ENCODE measurements at places on chromosomes 4 and X.

- no peaks in the 10 kb centered on the region for H3K36me3 ChIP-seq
- no peak overlapping the region for H3K27ac ChIP-seq
- H3K4me1 ChIP-seq = no peaks in the 10 kb centered on the region
Observed at GRCh38 chr4:3202836-3203820, 45.8 kb upstream of the MSANTD1 start.

GRCh38 chr4:677431-678293, 3.3 kb downstream of the MYL5 start:
- DNase-seq = no peak
- H3K36me3 ChIP-seq = no peaks in the 10 kb centered on the region
- H3K4me1 ChIP-seq = peaks cover 14% of the 10 kb centered on the region
- H3K4me3 ChIP-seq = no peak overlapping the region

- H3K27ac ChIP-seq = no peak within 1 kb of the TSS
- H3K4me3 ChIP-seq = no peak within 1 kb of the TSS
- 0 out of 2 replicates have a peak, but pooled peaks cover 5% of the 10 kb centered on the region for H3K4me1 ChIP-seq
- no peaks in the 10 kb centered on the region for H3K27me3 ChIP-seq
- no peak for DNase-seq
Observed at GRCh38 chr4:70666369-70666768, at the start of gene JCHAIN. TSS of gene JCHAIN (minus strand) at chr4:70666508. CDS start at chr4:70666490, 18 bp downstream.

DNA sequence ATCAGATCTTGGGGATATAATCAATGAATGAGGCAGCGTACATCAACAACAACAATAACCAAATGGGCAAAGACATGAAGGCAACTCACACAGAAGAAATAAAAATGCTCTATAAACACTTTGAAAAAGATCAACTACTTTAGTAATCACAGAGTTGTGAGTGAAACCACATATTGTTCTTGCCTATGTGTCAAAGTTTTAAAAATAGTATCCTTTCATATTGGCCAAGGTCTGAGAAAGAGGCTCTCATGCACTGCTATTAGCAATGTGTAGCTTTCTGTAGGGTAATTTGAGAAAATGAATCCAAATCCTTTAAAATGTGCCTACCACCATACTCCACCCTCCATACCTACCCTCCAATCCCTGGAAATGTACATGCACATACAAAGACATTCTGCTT, 25.0 kb downstream of the COQ2 start:
- no peaks in the 10 kb centered on the region for H3K36me3 ChIP-seq
- H3K4me1 ChIP-seq = peaks cover 23% of the 10 kb centered on the region
- H3K4me3 ChIP-seq = no peak overlapping the region

DNA sequence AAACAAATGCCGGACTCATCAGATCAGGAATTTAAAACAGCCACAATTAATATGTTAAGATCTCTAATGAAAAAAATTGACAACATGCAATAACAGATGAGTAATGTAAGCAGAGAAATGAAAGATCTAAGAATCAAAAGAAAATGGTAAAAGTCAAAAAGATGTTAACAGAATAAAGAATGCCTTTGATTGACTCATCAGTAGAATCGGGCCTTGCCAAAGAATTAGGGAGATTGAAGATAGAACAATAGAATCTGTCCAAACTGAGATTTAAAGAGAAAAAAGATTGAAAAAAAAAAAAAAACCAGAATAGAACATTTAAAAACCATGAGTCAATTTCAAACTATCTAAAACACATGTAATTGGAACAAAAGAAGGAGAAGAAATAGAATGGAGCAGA, 25.9 kb upstream of the GUCY1A1 start:
- H3K4me1 ChIP-seq = no peaks in the 10 kb centered on the region
- no peak overlapping the region for H3K27ac ChIP-seq
- DNase-seq = no peak
- H3K36me3 ChIP-seq = no peaks in the 10 kb centered on the region
- no peaks in the 10 kb centered on the region for H3K27me3 ChIP-seq

DNA sequence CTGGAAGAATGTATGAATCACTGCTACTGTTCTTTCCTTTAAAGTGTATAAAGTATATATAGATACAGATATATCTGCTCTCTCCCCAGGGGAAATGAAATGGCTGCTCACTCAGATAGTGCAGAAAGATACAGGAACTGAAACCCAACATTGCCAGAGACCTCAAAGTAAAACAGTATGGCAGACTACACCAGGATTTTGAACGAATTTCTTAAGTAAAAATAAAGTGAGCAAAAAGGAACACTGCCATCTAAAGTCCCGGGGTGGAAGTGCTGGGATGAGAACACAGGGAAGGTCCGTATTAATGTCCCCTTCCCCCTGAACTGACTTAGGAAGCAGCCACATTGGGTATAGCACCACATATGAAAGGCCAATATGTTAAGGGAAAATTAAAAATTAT, 93.4 kb downstream of the TMA16 start:
- H3K4me1 ChIP-seq = no peaks in the 10 kb centered on the region
- no peak overlapping the region for H3K4me3 ChIP-seq
- H3K27ac ChIP-seq = no peak overlapping the region

- no peaks in the 10 kb centered on the region for H3K27me3 ChIP-seq
Observed at GRCh38 chr4:105624530-105624929, 72.1 kb downstream of the ARHGEF38 start.

GRCh38 chrX:108070891-108071290, 20.5 kb downstream of the PSMD10 start:
- H3K27ac ChIP-seq = no peak overlapping the region
- no peak for DNase-seq
- no peaks in the 10 kb centered on the region for H3K36me3 ChIP-seq
- H3K4me3 ChIP-seq = no peak overlapping the region
- H3K4me1 ChIP-seq = no peaks in the 10 kb centered on the region

GRCh38 chr4:143118663-143119062, 66.1 kb upstream of the USP38 start:
- H3K36me3 ChIP-seq = no peaks in the 10 kb centered on the region
- H3K4me1 ChIP-seq = no peaks in the 10 kb centered on the region
- no peak overlapping the region for H3K27ac ChIP-seq
- H3K27me3 ChIP-seq = no peaks in the 10 kb centered on the region
- no peak overlapping the region for H3K4me3 ChIP-seq

DNA sequence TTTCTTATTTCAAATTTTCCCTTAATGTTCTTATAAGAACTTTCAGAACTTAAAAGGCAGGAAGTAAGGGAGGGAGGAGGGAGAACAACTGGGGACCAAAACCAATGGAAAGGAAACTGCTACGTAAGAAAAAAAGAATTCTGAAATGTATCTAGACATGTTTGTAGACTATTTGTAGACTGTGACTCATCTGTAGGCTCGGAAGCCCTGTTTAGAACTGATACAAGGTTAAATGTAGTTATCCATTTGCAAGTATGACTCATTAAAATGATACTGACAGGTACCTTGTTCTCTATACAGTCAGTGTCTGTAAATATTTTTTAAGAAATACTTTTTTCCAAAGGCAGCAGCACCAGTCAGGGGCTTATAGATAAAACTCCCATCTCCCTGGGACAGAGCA, 202.0 kb downstream of the DHX15 start:
- no peak for DNase-seq
- H3K4me3 ChIP-seq = no peak overlapping the region
- H3K27me3 ChIP-seq = no peaks in the 10 kb centered on the region
- no peaks in the 10 kb centered on the region for H3K4me1 ChIP-seq
- H3K36me3 ChIP-seq = no peaks in the 10 kb centered on the region

DNA sequence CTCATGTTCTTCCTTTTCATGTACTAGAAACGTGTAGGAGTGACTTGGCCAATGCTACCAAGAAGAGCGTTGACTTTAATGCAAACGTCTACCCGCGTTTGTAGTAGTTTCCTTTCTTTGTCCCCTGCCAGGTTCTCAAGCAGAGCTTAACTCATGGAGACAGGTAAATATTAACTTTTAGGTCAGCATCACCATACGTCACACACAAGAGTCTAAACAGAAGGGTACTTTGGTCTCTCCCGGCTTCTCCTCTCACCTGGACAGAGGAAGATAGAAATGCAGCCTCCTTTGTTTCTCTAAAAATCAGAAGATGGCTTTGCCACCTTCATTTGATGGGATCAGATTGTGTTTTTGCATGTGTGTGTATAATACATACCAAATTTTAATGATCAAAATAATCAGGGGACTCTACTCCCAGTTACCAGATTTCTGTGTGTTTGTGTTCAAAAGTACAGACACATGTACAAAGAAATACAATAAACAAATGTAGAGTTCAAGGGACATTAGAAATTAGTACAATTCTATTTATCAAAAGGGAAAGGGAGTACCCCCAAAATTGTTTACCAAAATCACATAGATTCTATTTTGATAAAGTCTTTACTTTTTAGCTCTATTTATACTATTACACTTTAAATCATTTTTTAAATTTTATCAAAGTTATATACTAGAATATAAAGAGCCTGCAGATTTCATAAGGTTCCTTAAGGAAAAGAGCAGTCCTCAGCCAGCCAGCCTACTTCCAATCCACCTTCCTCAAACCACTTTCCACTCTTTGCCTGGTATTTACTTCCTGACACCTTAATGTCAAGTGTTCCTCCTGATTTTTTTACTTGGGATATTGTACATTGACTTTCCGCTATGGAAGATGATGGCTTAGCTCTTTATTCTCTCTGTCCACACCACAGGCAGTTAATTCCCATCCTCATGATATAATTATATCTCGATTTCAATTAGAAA, 195.5 kb downstream of the RELL1 start:
- peaks cover 3% of the 10 kb centered on the region for H3K36me3 ChIP-seq
- peak overlapping the region; percentile 22 for H3K4me3 ChIP-seq
- H3K27ac ChIP-seq = peak overlapping the region; percentile 85
- H3K27me3 ChIP-seq = no peaks in the 10 kb centered on the region

DNA sequence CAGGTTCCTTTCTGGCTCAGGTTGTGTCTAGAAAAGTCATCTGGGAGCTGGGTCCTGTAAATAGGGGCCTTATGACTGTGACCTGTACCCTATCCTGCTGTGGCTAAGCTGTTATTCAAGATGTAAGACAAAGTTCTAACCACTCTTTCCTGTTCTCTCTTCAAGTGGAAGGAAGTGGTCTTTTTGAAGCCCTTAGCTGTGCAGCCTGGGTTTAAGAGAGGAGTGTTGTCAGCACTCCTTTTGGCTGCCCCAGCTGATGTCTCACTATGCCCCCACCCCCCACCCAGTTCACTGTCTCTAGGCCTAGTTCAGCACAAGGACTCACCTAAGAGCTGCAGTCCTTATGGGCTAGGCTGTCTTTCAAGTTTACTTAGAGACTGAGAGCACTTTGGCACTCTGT, 1069.5 kb downstream of the FAM133A start:
- no peak for DNase-seq
- no peak overlapping the region for H3K4me3 ChIP-seq
- H3K27ac ChIP-seq = no peak overlapping the region
- no peaks in the 10 kb centered on the region for H3K27me3 ChIP-seq
- H3K36me3 ChIP-seq = no peaks in the 10 kb centered on the region

DNA sequence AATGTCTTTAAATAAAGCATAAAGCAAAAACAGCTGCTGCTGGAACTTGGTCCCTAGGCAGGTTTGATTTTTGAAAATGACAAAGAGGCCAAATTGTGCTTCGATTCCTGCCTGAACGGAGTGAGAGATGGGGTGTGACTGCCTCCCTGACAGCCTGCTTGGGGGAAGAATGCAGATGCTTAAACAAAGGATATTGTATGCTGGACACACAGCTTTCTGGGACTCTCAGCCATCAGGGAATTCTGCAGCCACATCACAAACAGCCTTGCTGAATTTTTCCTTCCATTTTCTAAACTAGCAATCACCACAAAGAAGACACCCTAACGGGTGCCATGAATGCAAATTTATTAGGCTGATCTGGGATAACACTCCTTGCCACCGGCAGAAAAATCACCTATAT, 83.9 kb upstream of the CPEB2 start:
- no peaks in the 10 kb centered on the region for H3K27me3 ChIP-seq
- no peak for DNase-seq
- no peak overlapping the region for H3K4me3 ChIP-seq
- no peaks in the 10 kb centered on the region for H3K4me1 ChIP-seq
- H3K36me3 ChIP-seq = no peaks in the 10 kb centered on the region

- no peak overlapping the region for H3K4me3 ChIP-seq
- no peaks in the 10 kb centered on the region for H3K36me3 ChIP-seq
- no peaks in the 10 kb centered on the region for H3K27me3 ChIP-seq
Observed at GRCh38 chrX:136712650-136713310, 64.8 kb downstream of the CD40LG start.

DNA sequence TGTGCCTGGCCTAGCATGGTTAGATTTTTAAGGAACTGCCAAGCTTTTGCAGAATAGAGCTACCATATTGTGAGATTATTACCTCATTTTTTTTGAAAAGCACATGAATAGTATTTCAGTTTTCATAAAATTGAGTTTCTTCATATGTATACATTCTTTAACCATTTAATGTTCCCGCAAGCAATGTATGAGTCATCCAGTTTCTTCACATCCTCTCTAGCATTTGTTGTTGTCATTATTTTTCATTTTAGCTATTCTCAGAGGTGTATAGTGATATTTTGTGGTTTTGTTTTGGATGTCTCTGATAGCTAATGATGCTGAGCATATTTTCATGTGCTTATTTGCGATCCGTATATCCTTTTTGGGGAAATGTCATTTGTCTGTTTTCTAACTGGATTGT, 74.9 kb downstream of the GLUD2 start:
- no peaks in the 10 kb centered on the region for H3K27me3 ChIP-seq
- H3K4me1 ChIP-seq = no peaks in the 10 kb centered on the region
- H3K4me3 ChIP-seq = no peak overlapping the region
- H3K36me3 ChIP-seq = no peaks in the 10 kb centered on the region
- no peak overlapping the region for H3K27ac ChIP-seq

GRCh38 chr4:54840430-54840829, 182.7 kb downstream of the KIT start:
- DNase-seq = no peak
- no peaks in the 10 kb centered on the region for H3K36me3 ChIP-seq
- no peaks in the 10 kb centered on the region for H3K27me3 ChIP-seq
- H3K4me1 ChIP-seq = no peaks in the 10 kb centered on the region

DNA sequence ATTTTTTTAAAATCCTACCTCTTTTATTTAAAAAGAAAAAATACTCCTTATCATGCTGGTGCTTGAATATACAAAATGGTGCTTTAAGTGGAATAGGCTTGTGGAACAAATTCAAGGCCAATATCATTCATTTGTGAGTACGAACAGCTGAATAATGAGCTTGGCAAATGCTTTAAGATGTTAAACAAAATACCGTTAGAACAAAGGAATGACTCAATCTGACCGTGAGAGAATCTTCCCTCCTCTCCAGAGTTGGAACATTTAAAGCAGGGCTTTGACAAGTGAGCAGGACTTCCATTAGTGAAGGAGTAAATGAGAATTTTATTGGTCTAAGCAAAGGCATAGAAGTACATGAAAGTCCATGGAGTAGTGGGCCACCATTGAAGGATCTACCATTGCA, 74.5 kb downstream of the DCLK2 start:
- no peak overlapping the region for H3K4me3 ChIP-seq
- H3K36me3 ChIP-seq = no peaks in the 10 kb centered on the region
- DNase-seq = no peak
- H3K27ac ChIP-seq = no peak overlapping the region

GRCh38 chr4:168257768-168258167, 60.8 kb downstream of the DDX60 start:
- no peak overlapping the region for H3K27ac ChIP-seq
- H3K36me3 ChIP-seq = no peaks in the 10 kb centered on the region
- no peak overlapping the region for H3K4me3 ChIP-seq

- H3K36me3 ChIP-seq = no peaks in the 10 kb centered on the region
- H3K27ac ChIP-seq = no peak overlapping the region
- no peaks in the 10 kb centered on the region for H3K27me3 ChIP-seq
- no peak overlapping the region for H3K4me3 ChIP-seq
- no peaks in the 10 kb centered on the region for H3K4me1 ChIP-seq
Observed at GRCh38 chr4:14888790-14889572, 113.3 kb upstream of the CPEB2 start.

GRCh38 chr4:53592122-53592521, 836 bp upstream of the LNX1 start:
- H3K4me1 ChIP-seq = peaks cover 41% of the 10 kb centered on the region
- peak overlapping the region; percentile 87 for H3K27ac ChIP-seq
- DNase-seq = no peak
